DMS79 (cell line): ENCODE measurements at places on chromosomes 5 and 9.

DNA sequence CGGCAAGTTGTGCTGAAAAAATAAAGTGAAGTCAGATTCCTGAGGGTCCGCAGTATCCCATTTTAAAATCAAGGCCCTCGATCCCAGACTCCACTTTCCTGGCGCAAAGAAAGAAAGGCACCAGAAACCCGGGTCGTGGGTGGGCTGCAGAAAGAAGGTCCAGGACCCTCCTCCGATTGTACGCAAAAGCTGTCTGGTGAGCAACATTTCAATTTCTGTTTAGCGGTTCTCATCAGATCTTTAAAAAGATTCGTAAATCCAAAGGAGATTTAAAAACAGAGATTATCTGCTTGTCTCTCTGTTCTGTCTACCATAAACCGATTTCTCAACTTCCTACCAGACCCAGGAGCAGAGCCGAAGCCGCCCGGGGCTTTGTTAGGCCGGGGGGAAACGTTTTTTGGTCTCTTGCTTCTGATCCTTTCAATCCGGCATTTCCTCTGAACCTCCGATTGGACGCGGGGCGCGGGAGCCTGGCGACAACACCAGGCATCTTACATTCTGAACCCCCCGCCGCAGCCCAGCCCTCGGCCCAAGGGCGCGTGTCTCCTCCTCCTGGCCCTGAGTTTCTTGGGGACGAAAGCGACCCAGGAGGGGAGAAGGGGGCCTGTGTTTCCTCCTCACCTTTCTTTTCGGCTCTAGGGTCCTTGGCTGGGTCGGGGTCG is 746 bp downstream of the NKX2-5 start:
- no peak for DNase-seq

- no peak for DNase-seq
Measured at GRCh38 chr5:151742870-151743294, 15.5 kb downstream of the ATOX1 start.

DNA sequence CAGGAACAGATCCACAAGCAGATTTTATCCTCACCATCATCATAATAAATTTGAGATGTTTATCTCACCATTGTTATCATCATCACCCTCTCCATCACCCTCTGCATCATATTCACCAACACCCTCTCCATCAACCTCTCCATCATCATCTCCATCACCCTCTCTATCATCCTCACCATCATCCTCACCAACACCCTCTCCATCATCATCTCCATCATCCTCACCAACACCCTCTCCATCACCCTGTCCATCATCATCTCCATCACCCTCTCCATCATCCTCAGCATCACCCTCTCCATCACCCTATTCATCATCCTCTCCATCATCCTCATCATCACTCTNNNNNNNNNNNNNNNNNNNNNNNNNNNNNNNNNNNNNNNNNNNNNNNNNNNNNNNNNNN is 567.0 kb upstream of the SGCD start:
- DNase-seq, result no peak

GRCh38 chr5:103353581-103353980 is 95.0 kb downstream of the MACIR start:
- DNase-seq, result no peak

- no peak for DNase-seq
Measured at GRCh38 chr5:82298668-82299067, 20.5 kb upstream of the RPS23 start.

DNA sequence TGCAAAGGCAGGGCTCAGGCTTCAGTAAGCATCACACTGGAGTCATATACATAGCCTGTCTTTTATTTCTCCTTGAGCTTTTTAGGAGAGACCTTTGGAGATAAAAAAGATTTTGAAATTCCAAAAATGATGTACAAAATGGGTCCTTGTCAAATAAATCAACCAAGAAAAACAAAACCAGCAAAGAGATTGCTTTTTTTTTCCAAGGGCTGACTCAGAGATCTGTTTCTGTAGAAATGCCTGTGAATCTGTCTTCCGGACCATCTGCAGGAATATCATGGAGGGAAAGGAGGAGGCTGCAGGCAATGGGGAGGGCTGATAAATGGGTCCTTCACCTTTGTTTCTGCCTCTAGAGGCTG is 77.4 kb downstream of the SLIT3 start:
- DNase-seq, result no peak
